Ammon's horn (tissue), 1 donor: ENCODE measurements at places on chromosomes 11 and 22.

DNA sequence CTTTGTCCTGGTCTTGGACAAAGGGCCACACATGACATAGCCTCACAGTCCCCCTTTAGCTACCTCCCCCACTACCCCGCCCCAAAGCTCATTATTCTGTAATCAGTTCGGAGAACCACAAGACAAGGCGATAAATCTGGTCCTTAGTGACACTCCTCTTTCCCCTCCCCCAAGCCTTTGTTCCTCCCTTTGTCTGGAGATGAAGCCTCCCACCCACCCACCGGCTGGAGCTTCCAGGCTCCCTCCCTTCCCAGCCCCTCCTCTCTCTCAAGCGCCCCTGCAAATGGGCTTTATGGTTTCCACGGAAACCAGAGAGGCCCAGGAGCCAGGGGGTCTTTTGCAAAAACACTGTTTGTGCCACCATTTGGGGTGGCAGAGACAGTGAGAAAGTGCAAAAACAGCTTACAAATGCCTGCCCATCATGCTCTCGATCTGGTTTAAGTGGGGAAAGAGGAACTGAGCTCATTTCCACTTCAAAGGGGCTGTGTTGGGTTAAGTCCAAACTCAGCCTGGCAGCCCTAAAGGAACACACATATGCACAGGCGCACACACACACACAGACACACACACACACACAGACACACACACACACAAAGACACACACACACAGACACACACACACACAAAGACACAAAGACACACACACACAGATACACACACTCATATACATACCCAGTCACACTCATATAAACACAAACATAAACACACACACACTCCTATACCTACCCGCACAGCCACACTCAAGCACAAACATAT is 23.5 kb downstream of the APLNR start:
- peak; percentile 44 for DNase-seq

- DNase-seq, result no peak
Observed at GRCh38 chr11:17907046-17907445, 105.8 kb downstream of the SERGEF start.

DNA sequence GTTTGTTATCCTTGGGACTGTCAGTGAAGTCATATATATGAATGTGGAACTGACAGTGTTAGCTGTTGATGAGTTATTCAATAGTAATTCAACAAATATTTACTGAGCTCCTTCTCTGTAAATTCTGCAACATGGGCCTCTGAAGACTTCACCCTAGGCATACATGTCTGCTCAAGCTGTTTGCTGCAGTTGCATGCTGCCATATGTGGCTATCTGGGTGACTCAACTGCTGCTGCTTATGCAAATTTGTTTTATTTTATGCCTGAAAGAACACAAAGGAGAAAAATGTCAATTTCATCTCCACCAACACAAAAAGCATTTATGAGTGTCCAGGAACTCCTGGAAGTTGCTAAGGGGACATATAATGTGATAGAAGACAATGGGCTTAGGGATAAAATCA is 417.6 kb downstream of the AASDHPPT start:
- peak; percentile 14 for DNase-seq

DNA sequence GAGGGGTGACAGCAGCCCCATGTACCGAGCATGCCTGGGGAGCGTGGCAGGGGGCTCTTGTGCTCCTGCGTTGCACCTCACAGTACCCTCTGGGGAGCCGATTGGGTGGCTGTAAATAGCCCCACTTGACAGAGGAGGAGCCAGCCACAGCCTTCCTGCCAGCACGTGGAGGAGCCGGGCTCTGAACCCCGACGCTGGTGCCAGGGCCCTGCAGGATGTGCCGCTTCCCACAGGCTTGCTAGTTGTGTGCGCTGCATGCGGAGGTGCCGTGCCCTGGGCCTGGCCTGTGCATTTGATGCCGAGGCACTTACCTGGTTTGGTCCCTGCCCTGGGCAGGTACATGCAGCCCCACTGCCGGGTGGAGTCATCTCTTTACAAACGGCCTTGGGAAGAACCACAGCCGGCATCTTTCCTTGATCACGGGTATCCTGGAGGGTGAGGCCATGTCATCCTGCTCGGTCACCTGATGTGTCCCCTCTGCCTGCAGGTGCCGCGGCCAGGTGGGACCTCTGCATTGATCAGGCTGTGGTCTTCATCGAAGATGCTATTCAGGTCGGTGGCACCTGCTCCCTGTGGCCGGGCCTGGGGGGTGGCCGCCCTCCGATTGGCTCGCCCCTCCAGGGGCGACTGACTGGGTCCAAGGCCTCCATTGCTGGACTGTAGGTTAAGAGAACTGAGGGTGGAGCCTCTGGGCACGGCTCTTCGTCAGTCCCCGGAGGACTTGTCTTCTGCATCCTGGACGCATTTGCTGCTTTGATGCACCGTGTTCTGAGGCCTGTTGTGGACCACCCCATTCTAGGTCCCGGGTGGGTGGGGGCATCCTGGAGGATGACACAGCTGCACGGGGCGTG is 5.0 kb downstream of the TPCN2 start:
- DNase-seq, result no peak

DNA sequence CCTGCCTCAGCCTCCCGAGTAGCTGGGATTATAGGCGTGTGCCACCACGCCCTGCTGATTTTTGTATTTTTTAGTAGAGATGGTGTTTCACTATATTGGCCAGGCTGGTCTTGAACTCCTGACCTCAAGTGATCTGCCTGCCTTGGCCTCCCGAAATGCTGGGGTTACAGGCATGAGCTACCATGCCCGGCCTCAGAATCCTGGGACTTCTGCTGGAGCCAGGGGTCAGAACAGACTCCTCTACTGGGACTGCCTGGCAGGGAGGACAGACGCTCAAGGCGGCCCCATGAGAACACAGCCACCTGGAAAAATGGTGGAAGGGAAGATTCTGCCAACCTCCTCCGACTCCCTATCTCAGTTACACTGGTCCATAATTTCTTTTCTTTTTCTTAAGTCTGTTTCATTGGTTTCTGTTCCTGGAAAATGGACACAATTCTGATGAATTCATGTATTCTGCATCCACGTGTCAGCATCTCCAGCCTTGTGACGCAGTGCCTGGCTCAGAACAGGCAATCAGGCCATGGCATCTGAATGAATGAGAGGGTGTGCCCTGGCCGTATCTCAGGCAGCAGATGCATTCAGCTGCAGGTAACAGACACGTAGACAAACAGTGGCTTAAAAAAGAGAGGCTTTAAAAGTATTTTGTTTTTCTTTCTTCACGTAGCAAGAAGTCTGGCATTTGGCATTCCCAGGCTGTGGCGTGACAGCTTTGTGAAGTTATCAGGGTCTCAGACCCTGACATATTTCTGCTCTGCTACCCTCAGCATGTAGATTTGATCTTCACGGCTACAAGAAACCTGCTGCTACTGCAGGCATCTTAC is 4.8 kb downstream of the SMIM38 start:
- no peak for DNase-seq

- DNase-seq, result no peak
Observed at GRCh38 chr11:9386901-9387300, 2.4 kb downstream of the IPO7 start.

DNA sequence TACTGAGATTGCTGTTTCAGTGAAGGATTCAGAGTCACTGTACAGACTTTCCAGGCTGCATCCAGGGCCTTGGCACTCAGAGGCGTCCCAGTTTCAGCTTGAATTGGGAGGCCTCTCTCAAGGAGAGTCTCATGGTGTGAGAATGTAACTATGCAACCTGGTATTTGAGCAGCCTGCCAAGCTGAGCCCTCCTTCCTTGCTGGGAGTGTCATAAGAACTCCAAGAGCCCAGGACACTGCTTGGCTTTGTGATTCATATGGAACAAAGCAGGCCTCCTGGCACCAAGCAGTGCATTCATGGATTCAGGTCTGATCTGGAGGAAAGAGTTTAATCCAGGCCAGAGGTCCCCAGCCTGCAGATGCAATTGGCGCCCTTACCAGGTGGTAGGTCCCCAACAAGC is 171.7 kb downstream of the DBX1 start:
- DNase-seq, result peak; percentile 78

DNA sequence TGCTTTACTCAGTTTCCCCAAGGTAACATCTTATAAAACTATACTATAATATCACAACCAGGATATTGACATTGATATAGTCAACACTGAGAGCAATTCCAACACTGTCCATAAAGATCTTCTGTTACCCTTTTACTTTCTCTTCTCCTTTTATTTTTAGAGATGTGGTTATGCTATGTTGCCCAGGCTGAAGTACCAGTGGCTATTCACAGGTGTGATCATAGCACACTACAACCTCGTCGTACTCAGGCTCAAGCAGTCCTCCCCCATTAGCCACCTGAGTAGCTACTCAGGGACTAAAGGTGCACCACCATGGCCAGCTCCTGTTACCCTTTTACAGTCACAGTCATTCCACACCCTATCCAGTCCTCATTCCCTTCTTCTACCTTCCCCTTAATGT is 119.7 kb downstream of the CWF19L2 start:
- no peak for DNase-seq

- no peak for DNase-seq
Observed at GRCh38 chr11:127875131-127875530, 712.2 kb downstream of the ETS1 start.

DNA sequence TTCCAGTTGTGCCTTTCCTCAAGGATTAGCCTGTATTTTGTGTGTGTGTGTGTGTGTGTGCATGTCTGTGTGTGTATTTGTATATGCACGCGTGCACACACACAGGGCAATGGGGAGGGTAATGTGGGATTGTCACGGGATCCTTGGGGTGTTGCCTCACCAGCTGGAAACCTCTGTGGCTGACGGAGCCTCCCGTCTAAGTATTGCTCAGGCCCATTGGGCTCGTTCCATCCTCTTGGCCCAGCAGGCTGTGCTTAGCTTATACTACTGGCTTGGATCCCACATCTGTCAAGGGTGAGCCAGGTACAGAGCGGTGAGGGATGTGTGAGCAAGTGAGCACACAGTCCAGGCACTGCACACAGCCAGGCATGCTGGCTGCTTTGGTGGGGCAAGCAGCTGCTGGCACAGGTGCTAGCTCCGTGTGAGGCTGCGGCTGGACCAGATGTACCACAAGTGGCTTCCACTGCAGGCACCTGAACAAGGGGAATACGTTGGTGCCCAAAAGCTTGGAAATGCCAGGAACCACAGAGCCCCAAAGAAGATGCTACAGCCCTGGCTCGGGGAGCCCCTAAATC is 462.8 kb downstream of the NELL1 start:
- DNase-seq, result no peak

DNA sequence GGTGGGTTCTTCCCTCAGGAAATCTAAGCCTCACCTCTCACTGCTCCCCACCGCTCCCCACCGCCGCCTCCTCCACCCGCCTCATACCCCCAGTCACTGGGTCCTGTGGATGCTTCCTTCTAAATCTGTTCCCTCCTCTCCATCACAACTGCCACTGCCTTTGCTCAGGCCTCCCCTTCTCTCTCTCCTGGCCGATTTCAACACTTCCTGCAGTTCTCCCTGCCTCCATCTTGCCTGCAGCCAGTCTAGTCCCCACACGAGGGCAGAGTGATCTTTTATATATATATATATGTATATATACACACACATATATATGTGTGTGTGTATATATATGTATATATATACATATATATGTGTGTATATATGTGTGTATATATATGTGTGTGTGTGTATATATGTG is 27.8 kb downstream of the CREB3L1 start:
- no peak for DNase-seq

DNA sequence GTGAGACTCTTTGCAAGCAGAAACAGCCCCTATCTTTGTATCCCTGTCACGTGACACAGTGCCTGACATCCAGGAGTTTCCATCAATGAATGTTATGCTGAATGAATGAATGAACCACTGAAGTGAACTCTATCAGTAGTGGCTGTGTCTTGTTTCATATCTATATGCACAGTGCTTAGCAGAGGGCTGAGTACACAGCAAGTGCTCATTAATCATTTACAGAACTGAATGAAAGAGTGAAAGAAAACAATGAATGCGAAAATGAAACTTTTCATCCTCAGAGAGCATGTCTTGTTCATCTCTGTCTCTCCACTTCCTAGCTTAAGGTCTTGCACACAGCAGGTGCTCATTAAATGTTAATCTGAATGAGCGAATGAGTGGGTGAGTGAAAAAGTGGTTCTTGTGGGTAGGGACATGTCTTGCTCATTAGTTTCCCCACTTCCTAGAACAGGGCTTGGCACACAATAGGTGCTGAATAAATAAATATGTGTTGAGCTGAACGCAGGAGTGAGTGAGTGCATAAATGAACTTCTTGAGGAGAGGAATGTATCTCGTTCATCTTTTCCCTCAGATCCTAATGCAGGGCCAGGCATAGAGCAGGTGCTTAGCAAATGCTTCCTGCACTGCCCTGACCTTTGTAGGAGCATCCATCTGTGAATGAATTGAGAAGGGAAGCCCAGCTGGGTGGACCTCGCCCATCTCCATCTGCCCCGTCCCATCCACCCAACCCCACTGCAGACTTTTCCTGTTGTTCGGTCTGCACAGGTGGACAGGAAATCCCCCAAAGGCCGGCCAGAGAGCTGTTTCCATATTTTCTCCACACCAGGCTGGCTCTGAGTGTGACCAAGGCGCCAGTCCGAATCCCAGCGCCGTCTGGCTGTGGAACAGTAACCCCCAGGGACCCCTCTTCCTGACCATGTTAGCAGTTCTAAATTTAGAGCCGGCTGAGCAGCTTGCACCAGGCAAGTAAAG is 113.4 kb upstream of the CRYBB3 start:
- no peak for DNase-seq

- DNase-seq, result peak; percentile 22
Observed at GRCh38 chr22:30483169-30483568, 11.4 kb upstream of the SEC14L3 start.

DNA sequence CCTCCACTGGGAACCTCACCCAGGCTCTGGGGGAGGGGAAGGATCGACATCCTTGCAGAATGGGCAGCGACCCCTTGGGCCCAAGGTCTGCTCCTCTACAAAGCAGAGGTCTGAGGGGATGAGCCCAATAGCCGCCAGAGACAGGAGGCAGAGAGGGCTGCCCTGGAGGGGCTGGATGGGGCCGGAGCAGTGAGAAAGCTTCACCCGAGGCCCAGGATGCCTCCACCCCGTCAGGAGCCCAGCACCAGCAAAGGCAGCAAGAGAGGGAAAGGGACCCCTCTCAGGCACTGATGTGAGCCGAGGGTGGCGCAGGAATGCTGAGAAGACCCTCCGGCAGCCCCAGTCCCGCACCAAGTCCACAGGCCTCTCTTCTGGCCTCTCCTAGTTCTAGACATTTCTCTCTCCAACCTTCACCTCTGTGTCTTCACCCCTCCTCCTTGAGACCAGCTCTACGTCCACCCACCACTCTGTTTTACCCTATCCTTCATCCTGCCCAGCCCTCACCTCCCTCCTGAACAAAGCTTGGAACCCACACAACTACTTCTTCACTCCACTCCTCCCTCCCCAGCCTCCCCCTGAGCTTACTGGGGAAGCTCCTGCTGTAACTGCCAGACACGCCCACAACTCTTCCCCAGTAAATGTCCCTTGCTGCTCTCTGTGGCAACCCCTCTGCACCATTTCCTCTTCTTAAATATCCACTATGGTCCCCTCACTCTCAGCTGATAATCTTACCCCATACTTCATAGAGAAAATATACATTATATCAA is 131.9 kb downstream of the MPPED1 start:
- DNase-seq, result no peak

- no peak for DNase-seq
Observed at GRCh38 chr11:11149671-11150459, 203.2 kb downstream of the CSNK2A3 start.

DNA sequence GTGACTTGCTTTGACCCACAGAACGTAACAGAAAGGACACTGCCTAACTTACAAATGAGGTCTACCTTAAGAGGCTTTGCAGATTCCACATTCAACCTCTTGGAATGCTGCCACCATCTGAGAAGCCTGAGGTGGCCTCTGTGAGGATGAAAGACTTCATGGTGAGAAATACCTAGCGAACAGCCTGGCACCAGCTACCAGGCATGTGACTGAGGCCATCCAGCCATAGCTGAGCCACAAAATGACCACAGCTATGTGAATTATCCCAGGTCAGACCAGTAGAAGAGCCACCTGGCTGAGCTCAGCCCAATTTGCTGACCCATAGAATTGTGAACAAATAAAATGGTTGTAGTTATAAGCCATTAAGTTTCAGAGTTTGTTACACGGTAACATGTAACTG is 37.5 kb downstream of the PPARA start:
- no peak for DNase-seq
